ENCODE measurements at places on chromosomes 5 and 9.
A peak's percentile ranks its signal among the peaks of the same experiment; 100 is the strongest.

DNA sequence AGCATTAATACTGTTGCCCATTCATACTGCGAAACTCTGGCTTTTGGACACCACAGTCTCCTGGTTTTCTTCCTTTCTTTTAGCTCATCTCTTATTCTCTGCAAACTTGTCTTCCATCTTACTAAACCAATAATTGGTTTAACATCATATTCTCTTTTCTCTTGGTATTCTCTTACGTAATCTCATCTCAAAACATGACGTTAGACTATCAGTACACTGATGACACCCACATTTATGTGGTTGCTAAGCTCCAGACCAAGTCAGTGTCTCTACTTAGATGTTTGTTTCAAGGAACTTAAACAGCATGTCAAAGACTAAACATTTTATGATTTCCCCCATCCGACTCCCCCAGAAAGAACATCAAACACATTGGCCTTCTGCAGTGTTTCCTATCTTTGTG lies 2.1 kb downstream of the PRRC1 start:
- DNase-seq = no peak

DNA sequence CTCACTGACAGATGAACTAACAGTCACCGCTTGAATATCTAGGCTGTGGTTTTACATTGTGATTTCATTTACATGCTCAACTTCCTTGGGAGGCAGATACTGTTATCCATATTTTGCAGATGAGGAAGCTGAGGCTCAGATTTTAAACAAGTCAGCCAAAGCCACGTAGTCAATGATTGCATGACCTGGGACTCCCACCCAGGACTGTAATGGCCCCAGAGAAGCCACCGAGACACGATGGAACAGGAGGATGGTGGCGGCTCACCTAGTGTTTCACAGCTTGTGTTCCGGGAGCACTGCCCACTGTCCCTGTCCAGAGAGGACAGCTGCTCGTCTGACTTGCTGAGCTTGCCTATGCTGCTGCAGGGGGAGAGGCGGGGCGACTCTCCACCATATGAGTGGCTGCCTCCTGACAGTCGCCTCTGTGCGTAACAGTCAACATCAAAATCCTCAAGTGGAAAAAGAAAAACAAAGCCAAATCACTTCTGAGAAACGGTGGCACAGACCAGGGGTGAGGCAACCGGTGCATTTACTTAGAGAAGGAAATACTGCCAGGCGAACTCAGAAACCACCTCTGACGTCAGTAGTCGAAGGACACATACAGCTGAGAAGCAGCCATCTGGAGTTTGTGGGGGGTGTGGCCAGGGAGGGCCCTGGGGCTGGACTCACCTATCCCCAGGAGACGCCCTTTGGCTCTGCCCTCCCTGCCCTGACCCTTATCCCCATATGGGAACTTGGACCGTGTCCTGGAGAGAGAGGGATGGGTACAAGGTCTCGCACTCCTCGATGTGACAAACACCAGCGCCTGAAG lies 82.5 kb downstream of the PRRT1B start:
- DNase-seq = peak; percentile 89

DNA sequence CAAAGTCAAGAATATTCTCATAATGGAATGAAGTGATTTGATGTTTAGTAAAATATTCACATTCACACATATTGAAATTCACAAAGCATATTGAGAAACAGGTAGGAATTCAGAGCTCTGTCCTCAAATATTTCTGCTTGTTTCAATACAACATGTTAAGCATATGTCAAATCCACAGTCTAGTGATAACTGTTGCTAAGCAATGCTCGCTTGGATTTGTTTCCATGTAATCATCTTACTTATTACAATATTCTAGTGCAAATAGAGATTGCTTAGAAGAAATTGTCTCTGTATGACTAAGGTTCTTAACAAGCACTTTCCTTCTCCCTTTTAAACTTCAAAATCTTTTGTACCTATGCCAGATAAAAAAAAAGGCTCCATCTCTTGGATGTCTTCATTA lies 995.7 kb downstream of the CDH18 start:
- DNase-seq = no peak

DNA sequence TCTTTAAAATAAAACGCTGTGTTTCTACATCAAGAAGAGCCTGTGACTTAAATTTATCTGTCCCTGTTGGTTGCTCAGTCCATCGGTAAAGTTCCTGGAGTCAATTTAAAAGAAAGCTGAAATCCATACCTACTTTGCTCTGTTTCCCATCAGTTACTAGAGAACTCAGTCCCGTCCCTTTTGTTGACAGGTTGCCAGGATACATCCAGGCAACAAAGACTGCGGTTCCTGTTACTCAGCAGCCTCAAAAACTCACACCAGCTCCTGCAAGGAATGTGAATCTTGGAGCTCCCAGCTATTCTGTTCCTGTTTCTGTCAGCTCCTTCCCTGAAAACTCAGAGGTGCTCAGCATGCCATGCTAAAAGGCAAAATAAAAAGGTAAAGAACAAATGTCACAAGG lies at the start of gene ZNF474:
ZNF474 (plus strand) TSS at position 241 of the 400 bp plus-strand sequence. CDS start 22,445 bp downstream, outside the sequence.
- no peak for DNase-seq

DNA sequence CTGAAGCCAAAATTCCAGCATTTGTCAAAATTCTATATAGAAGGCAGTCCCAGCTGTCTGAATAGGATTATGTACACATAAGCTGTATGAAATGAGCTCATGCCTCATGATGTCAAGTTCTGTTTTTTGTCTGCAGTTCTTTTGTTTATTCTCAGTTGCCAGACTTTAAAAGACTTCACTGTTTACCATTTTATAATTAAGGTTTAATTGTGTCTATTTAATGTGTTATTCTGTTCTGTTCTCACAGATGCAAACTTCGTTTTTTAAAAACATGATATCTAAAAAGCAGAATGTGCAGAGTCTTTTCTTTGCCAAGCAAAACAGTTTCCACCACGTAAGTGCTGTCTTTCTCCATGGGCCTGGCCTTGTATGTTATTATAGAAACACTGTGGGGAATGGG lies 31.1 kb downstream of the ERAP1 start:
- no peak for DNase-seq

DNA sequence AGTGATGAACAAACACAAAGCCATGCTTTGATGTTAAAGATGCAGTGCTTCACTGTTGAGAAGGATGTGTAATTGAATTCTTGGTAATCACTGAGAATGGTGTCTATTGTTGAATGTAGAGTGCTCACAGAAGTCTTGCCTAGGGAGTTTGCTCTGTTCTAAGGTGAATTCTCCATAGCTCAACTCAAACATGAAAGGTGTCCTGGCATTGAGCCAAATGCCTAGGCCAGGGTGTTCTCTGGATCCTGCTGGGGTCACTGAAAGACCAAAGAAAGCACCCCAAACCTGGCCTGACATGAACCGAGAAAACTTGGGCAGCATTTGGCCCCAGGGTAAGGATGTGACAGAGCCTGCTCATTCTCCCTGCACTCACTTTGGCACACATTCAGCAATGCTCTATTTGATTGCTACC lies 217.3 kb downstream of the ARL15 start:
- DNase-seq = no peak

DNA sequence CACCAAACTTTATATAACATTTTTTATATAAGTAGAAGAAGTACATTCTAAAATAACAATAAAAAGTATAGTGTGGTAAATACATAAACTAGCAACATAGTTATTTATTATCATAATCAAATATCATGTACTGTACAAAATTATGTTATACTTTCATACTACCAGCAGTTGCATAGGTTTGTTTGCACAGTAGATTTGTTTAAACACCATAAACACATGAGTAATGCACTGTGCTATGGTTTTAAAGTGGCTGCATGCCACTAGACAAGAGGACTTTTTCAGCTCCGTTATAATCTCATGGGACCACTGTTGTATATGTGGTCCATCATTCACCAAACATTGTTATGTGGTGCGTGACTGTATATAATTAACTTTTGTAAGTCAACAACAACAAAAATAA lies 137.6 kb downstream of the DRD1 start:
- no peak for DNase-seq

- no peak for DNase-seq
Observed at GRCh38 chr9:76887951-76888350, 18.0 kb downstream of the PRUNE2 start.

DNA sequence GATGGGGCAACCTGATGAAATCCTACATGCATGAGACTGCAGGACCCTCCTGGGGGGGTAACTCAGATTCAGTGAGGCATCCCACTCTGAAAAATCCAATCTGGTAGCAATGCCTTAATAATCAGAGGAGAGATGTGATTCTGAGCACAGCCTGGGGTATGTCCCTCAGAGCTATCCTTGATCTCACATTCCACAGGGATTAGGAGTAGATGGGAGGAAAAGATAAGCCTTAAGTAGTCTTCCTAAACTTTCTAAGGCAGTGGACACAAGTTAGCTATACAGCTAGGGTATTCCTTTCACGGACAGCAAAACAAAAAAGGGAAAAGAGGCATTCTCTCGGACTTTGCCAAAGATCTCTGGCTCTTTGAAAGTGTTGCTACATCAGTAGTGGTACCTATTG lies 3.9 kb upstream of the SPATA9 start:
- no peak for DNase-seq

- DNase-seq = no peak
Observed at GRCh38 chr5:151104795-151105194, 24.0 kb upstream of the TNIP1 start.

DNA sequence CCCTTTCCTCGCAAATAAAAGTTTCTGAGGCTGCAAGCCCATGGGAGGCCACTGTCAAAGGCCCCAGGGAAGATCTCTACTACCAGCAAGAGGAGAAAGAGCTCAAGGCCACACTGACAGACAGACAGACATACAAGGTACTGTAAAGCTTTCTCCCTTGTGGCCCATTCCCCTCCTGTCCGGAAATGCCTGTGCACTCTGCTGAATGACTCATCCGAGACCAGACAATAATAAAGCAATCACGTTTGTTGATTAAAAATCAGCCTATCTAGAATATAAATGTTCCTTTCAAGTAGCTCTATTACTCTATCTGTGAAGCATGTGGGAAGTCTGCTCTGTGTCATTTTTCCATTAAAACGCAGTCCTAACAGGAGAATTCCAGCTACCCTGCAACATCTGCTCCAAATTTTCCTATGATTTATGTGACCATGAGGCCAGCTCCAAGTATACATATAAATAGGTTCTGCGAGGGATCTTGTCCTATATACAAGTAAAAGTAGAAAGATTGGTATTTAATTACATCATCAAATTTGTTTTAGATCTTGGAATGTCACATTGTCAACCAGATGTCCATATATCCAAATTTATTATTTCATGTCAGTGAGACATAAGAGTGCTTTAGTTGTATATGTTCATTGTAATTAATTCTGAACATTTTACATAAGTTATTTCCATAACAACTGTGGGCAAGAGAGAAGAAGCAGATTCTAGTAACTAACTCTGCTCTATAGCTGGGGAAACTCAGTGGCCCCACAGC lies 34.7 kb upstream of the TGFBI start:
- DNase-seq = no peak

GRCh38 chr9:93061791-93062763 lies 3.6 kb downstream of the SUSD3 start:
- DNase-seq = peak; percentile 29

DNA sequence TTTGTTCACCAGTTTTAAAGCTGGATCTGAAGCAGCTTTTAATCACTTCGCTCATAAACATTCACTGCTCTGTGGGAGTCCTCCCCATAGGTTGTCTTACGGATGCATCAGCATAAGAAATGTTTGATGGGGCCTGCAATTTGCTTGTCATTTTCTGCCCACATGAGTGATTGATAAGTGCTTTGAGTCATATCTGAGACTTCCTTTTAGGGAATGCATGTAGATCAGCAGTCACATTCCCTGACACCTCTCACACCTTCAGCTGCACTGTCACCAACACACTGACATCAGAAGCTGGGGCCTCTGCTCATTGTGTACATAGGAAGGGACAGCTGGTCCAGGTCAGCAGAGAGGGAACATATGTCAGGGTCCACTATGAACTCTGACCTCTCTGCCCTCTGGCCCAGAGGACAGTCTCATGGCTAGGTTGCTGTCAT lies 84.1 kb upstream of the SPATA31D4 start:
- no peak for DNase-seq

DNA sequence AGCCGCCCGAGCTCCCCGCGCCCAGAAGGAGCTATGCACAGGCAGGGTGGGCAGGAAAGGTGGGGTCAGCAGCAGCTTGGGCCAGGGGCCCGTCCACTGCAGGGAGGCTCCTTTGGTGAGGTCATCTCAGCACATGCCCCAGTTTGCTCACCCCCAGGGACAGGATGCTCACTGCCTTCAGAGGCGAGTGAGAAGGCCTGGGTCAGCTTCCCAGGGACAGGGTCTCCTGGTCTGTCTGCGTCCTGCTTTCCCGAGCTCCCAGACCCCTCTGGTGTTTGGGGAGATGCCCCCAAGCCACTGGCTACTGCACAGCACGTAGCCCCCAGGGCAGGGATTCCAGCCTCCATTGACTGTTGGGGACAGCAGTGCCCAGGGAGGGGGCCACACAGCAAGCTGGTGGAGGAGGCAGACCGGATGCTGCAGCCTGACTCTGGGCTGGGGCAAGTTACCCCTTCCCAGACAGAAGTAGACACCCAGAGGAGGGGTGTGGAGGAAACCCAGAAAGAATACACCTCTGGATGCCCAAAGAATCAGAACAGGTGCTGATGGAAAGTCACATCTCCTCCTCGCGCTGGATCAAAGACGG lies 581 bp upstream of the SARDH start:
- DNase-seq = no peak

- no peak for DNase-seq
Observed at GRCh38 chr9:34580358-34580757, 9.2 kb downstream of the CNTFR start.

- no peak for DNase-seq
Observed at GRCh38 chr9:109868722-109869121, 88.7 kb downstream of the PALM2AKAP2 start.

- DNase-seq = no peak
Observed at GRCh38 chr9:126853667-126854066, 6.8 kb upstream of the ZBTB34 start.

DNA sequence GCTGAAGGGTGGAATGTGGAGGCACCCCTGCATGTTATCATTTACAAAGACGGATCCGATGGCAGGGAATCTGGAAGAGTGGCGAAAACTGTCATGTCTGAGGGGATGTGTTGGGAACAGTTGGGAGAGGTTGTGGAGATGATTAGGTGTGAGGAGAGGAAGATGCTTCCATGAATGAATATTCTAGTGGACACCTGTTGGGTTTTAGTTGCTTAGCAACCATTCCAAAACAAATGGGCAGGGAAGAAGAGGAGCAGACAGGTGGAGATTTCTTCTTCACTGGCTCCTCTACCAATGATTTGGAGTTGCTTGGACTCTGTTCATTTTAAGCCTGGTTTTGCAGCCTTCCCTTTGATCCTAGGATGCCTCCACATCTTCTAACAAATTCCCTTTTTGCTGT lies 465.3 kb upstream of the CLINT1 start:
- no peak for DNase-seq

DNA sequence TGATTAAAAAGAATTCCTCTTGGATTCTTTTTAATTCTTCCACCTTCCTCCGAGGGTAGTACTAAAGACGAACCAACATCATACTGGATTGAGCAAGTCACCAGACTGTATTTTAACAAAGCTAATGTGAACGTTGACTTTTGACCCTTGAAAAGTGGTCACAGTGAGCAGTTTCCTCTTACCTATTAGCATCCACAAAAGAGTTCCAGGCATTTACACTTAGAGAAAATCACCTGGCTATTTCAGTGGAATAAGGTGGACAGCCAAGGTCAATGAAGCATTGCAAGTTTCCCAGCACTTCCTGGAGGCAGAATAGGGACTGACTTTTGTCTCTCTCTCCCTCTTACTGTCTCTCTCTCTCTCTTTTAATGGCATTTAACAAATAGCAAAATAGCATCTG lies 145.1 kb upstream of the DAB2 start:
- no peak for DNase-seq

All from CD4-positive, alpha-beta T cell treated with Interleukin-10 for 1 hour (primary cell).